ENCODE measurements at places on chromosomes 4 and X.

GRCh38 chr4:55158957-55159356, 33.6 kb upstream of the KDR start:
- no peak for DNase-seq

- no peak for DNase-seq
Observed at GRCh38 chr4:74161666-74162450, 3.9 kb downstream of the MTHFD2L start.

GRCh38 chr4:87734936-87735335, 64.4 kb upstream of the IBSP start:
- DNase-seq: no peak

DNA sequence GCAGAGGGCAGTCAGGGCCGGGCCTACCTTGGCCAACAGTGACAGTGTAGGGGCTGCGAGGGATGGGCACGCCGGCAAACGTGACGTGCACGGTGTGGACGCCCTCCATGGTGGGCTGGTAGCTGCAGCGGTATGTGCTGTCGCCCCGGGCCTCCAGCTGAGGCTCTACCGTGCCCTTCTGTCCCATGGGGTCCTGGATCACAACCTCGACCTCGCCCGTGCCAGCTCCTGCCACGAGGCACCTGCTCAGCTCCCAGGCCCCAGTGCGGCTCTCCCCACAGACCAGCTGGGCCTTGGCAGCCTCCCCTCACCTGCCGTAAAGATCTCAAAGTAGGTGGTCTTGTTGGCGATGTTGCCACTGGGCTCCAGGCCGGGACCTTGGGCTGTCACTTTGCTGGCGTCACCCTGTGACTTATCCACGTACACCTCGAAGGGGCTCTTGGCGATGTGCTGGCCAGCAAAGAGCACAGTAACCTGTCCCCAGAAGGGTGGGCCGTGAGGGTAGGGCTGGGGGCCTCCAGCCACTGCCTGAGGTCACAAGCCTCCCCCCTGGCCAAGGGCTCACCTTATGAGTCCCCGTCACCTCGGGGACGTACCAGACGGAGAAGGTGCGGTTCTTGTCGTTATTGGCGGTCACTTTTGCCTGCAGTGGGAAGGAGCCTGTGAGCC, 8.3 kb downstream of the FLNA start:
- no peak for DNase-seq

DNA sequence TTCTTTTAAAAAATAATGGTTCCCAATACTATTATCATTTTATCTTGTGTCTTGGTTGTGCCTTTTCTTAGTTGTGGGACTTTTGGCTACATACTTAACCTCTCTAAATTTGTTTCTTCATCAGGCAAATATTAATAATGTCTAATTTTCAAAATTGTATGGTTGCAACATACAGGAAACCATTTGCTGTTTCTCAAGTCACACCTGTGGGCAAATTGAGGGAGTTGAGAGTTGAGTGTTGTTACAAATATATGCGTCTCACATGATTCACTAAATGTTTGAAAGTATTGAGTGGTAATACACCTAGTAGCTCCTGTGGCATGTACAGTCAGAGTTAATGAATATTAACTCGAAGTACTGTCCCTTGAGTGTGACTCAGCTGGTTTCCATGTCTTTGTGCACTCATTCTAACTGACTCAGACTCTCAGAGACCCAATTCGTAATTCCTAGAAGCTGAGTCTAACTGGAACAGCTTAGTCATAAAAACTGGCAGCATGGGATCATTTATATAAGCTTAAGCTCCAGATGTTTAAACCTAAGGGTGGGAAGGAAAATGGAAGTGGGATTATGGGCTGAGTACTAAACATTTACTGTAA, 802.4 kb downstream of the TRIML1 start:
- DNase-seq: no peak

DNA sequence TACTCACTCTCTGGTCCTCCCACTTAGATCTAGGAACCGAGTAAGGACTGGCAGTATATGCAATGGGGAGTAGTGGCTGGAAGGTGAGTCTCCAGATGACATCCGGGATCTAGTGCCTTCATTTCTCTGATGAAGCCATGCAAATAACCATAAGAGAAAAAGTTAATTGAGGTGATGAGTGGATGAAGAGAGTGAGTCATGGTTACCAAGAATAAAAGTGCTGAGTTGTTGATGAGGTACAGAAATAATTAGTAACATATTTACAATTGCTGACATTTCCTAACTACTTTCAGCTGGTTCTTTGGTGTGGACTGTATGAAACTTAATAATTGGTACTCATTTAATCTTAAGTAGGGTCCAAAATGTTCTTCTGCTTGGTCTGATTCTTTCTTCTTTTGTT, 146.7 kb upstream of the PITX2 start:
- DNase-seq: no peak

GRCh38 chrX:39972340-39972739, 125.4 kb downstream of the BCOR start:
- DNase-seq: no peak

- DNase-seq: no peak
Observed at GRCh38 chr4:3269105-3269927, 20.4 kb downstream of the MSANTD1 start.

- no peak for DNase-seq
Observed at GRCh38 chrX:141638550-141638949, 49.0 kb downstream of the SPANXA2 start.

- no peak for DNase-seq
Observed at GRCh38 chr4:92305148-92305877, 1.5 kb downstream of the GRID2 start.
